ENCODE measurements at places on chromosomes 1 and 21.

GRCh38 chr1:58649555-58649954, 50.3 kb downstream of the MYSM1 start:
- no peak for DNase-seq

- no peak for DNase-seq
Observed at GRCh38 chr1:200166411-200166810, 138.9 kb downstream of the NR5A2 start.

- DNase-seq = no peak
Observed at GRCh38 chr1:240705579-240705978, 93.6 kb upstream of the GREM2 start.

DNA sequence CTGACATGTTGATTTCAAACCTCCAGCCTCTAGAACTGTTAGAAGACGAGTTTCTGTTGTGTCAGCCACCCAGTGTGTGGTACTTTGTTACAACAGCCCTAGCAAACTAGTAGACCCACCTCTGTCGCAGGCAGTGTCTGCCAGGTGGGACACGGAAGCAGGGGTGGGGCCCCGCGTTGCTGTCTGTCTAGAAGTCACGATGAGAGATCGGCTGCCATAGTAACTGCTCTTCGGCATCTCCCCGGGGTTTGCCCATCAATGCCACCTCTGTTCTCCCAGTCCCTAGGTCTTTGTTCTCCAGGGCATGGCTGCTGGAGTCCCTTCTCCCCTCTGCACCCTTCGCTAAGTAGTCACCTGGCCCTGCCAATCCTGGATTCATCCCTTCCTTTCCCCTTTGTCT, 15.2 kb upstream of the CLSTN1 start:
- DNase-seq = no peak

DNA sequence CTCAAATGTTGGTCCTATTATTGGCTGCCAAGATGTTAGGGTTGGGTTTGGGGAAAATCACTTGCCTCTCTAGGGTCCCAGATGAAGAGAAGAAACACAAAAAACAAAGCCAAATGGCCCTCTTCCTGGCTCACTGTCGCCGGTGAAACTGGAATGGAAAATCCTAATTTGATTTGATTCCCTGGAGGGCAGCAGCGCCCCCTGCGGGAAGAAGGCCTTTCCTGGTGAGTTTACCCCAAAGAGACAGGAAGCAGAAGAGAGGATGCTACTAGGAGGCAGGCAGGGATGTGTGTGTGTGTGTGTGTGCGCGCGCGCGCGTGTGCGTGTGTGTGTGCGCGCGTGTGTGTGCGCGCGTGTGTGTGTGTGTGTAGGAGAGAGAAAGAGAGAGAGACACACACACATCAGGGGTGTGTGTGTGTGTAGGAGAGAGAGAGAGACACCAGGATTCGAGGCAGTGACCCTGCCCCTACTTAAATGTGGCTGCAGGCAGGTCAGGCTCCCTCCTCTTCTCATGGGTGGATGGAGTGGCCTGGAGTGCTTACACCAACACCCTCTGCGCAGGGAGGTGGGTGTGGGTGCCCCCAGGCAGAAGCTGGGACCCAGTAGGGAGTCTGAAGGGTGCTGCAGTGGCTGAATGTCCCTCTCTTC, 3.1 kb upstream of the SELENON start:
- DNase-seq = peak; percentile 73

GRCh38 chr1:95562230-95562629, 328.2 kb downstream of the RWDD3 start:
- DNase-seq = no peak

- DNase-seq = peak; percentile 67
Observed at GRCh38 chr1:226643177-226643576, 94.6 kb downstream of the STUM start.

- DNase-seq = no peak
Observed at GRCh38 chr1:57949168-57949567, 525.3 kb upstream of the DAB1 start.

- DNase-seq = no peak
Observed at GRCh38 chr1:160260406-160261382, 1.7 kb downstream of the DCAF8 start.

- DNase-seq = no peak
Observed at GRCh38 chr1:44684525-44684924, 10.0 kb downstream of the ARMH1 start.

GRCh38 chr1:169795687-169796086, 980 bp upstream of the METTL18 start:
- no peak for DNase-seq

- no peak for DNase-seq
Observed at GRCh38 chr1:53651356-53651755, 87.6 kb downstream of the GLIS1 start.

GRCh38 chr1:94612525-94613204, 71.1 kb upstream of the F3 start:
- DNase-seq = no peak

GRCh38 chr1:100930494-100930893, 34.6 kb downstream of the SLC30A7 start:
- no peak for DNase-seq

DNA sequence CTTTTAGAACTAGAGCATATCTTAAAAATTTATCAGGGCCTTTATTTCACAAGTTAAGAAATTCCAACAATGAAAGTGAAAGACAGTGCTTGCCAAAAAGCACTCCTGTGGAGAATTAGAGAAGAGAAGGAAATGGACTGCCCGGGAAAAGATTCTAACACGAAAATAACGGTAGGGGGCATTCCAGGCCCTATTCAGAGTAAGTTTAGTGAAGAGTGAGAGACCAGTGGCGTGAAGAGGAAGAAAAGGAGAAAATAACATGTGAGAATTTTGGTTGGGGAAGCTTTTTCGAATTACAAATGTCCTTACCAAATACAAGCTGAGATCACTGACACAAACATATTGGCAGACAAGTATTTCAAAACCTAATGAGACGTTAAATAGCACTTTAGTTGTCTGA, 38.4 kb upstream of the RBM34 start:
- no peak for DNase-seq

DNA sequence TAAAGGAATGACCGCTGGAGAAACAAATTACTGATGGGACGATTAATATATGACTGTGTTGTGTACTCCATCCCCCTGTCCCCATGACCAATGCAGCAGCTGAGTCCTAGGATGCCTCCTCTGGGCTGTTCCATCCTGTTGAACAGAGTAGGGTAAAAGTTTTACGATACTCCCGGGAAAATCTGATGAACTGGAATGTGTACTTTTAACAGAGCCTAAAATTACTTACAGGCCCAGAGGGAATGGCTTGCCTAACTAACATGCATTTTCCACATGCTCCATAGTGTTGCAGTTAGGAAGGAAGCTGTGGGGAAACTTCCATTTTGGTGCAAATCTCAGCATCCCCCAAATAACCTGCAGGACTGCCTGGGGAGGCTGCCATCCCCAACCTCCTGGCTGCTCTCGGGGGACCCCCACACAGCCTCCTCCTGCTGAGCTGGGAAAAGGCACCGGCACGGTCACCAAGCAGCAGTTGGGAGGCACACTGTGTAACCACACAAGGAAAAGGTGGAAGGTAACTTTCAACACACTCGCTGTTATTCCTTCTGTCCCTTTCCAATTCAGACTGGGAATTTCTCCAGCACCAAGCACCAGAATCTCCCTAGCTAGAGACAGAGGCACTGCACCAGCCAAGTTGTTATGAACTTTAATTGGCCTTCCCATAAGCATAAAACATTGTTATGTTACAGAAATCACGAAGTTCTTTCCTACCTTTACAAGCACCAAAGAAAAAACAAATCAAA, 97.2 kb downstream of the BCAR3 start:
- DNase-seq = no peak

GRCh38 chr1:30194046-30194619, 529.3 kb downstream of the MATN1 start:
- no peak for DNase-seq

DNA sequence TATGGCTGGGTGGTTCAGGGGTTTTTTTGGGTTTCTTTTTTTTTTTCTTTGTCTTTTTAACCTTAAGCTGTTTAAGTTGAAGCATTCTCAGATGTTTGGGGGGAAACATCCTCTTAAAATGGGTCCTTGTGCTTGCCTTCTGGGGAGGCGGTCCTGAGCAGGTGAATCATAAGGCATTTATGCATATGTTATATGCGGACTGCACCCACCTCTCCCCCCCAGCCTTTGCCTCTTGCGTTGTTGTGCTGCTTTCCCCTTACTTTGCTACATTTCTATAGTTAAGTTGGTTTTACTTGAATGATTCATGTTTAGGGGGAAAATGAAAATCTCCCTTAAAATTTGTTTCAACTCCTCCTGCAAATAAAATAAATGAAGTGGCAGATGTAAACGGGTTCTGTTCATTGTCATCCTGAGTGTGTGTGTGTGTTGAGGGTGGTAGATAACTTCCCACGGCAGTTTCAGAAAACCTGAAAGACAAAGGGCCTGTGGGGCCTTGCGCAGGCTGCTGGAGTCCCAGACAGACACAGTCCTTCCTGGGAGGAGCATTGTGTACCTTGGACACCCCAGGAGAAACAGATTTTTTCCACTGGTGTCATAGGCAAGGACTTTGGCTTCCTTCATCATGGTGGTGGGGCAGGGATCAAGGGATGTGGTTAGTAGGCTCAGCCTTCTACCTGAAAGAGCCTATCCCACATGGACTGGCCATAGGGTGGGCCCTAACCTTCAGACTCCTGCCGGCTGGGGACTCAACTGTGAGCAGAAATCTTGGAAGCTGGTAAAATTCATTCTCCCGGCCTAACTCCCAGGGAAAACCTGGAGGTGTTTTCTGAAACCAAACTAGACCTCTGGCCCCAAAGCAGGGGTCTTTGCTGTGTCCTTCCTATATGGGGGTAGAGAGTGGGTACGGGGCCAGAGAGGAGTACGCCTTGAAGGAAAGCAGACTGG, 926 bp upstream of the SH3D21 start:
- no peak for DNase-seq

DNA sequence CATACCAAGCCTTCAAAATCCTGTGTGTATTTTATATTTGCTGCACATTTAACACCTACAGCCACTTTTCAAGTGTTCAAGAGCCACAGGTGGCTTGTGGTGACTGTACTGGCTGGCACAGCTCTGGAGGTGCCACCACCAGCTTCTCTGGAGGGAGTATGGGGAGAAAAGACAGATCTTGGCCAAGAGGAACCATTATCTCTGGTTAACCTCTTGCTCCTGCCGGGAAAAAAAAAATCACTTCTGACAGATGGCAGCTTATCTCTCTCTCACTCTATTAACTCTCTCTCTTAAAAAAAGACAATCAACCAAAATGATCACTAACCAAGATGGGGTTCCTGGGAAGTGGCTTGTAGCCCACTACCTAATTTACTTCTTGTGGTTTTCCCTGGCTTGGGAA, 1.2 kb upstream of the RIIAD1 start:
- DNase-seq = no peak

DNA sequence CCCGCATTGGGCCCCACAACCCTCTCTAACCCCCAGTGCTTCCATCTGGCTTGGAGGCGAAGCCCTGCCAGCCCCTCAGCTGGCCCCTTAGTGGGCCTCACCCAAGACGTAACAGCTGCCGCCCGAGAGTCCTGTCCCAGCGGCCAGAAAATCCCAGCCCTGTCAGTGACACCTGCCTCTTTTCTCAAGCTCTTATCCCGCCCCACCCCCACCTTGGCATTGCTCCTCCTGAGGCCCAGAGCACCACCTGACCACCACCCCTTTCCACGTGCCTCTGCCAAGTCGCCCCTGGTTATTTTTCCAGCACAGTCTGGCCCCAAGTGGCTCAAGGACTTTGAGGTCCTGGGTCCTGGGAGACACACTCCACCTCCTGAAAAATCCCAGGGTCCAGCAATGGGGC, 5.9 kb upstream of the CTRC start:
- no peak for DNase-seq

DNA sequence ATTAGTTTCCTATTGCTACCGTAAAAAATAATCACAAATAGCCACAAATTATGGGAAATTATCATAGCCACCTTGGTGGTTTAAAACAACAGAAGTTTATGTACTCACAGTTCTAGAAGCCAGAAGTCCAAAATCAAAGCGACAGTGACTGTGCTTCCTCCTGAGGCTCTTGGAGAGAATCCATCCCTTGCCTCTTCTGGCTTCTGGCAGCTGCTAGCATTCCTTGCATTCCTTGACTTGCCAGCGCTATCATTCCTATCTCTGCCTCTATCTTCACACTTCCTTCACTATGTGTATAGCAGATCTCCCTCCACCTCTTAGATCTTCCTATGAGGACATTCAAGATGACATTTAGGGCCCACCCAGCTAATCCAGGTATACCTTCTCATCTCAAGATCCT, 180.1 kb upstream of the USP25 start:
- no peak for DNase-seq

DNA sequence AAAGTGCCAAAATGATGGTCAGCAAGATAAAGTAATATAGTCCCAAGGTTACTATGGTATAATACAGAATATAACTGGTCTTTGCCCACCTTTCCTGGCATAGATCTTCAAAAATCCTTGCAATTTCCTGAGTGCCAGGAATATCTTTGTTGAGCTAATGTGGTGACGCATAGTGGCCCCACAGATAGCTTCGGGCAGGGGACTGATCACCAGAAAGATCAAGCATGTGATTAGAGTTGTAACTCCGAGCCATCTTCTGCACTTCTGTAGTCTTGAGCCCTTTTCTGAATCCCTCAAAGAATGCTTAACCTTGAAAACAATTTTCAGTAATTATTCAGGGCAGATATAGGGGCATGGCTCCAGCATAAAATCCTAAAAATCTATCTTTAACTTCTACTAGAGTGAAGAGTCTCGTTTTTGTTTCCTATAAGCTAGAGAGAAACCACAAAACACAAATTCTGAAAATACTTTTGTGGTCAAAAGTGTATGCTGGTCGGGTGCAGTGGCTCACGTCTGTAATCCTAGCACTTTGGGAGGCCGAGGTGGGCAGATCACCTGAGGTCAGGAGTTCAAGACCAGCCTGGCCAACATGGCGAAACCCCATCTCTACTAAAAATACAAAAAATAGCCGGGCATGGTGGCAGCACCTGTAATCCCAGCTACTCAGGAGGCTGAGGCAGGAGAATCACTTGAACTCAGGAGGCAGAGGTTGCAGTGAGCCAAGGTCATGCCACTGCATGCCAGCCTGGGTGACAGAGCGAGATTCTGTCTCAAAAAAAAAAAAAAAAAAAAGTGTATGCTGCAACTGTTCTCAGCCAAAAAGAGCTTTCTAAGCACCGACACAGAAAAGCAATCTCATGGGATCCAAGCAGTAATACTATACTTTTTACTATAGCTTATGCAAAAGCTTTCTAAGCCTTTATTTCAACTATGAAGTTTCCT, 62.8 kb downstream of the NVL start:
- DNase-seq = no peak

- DNase-seq = no peak
Observed at GRCh38 chr1:33257207-33257771, 997 bp downstream of the ZNF362 start.

GRCh38 chr21:31913182-31913608, 40.4 kb downstream of the HUNK start:
- DNase-seq = no peak

GRCh38 chr1:76381450-76382097, 307.0 kb downstream of the ST6GALNAC3 start:
- no peak for DNase-seq

GRCh38 chr21:45830720-45831366, 150.7 kb upstream of the COL6A1 start:
- DNase-seq = no peak

GRCh38 chr1:5522531-5523145, 469.6 kb downstream of the NPHP4 start:
- DNase-seq = no peak

All from stimulated activated CD4-positive, alpha-beta T cell treated with anti-CD3 and anti-CD28 coated beads, TNF-alpha, amount 100 ng/mL, for 4 hours (primary cell).